ENCODE measurements at places on chromosomes 1 and 21. TPM values are rescaled to one million over a fixed set of nuclear protein-coding genes. Genes with fewer than 3 reads are reported as not detected.

DNA sequence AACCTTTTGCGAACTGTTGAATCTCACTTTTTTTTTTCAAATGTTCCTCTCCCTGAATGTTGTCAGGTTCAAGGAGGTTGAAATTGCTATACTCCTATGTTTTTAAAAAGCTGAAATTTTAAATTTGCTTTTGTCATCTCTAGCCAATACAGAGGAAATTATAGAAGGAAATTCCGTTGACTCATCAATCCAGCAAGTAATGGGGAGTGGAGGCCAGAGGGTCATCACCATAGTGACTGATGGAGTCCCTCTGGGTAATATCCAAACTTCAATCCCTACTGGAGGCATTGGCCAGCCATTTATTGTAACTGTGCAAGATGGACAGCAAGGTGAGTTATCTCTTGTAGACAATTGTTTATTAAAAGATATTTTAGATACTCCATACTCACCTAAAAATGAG is 36.3 kb downstream of the GABPB2 start:
- peak; percentile 36 for DNase-seq

DNA sequence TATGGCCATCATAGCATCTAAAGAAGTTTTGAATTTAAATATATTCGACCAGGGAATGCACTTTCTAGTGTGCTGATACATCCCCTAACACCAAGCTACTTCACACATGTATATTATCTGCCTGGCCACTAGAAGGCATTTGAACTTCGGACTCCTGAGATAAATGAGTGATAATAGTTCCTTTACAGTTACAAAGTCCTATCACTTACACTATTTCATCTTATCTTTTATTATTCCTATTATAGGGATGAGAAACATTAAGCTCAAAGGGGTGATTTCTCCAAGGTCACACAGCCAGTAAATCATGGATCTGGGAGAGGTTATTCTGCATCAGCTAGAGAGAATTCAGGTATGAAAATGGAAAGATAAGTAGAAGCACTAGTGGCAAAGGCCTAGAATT is 40.3 kb downstream of the GPATCH2 start:
- no peak for DNase-seq

DNA sequence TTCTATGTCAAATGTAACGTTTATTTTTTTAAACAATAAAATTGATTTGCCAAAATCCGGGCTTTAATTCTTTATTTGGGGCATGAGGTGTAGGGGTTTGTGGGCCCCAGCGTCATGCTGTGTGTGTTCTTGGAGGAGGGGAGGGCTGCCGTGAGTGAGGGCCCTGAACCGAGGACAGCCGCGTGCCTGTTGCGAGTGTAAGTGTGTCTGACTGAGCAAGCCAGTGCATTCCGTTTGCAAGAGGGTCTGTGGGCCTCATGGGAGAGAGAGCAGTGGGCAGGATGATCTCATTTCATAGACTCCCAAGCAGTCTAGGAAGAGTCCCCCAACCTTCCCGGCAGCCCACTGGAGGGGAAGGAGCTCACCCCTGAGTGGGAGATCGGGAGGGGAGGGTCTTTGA is 21.4 kb upstream of the SPSB1 start:
- DNase-seq, result no peak

DNA sequence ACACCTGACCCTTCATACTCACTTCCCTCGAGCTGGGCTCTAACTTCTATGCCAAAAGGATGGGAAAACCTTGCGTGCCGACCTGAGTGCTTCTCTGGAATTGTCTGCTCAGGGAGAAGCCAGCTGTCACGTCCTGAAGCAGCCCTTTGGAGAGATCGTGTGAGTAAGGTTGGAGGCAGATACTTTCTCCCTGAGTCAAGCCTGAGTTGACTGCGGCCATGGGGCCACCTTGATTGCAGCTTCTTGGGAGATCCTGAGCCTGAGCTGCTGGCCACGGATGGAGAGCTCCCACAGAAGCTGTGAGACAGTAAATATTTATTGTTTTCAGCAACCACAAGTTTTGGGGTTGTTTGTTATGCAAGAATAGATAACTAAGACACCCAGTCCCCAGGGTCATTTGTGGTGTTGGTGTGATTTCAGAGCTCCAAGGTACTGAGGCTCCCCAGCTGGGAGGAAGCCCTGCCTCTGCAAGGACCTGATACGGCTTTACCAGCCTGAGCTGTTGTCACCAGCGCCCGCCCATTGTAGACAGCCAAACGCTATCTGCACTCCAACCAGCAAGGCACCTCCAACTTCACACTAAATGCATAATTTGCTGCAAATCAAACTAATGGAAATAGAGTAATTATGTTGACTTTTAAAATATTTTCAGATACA is 531.6 kb downstream of the PTPRU start:
- no peak for DNase-seq

DNA sequence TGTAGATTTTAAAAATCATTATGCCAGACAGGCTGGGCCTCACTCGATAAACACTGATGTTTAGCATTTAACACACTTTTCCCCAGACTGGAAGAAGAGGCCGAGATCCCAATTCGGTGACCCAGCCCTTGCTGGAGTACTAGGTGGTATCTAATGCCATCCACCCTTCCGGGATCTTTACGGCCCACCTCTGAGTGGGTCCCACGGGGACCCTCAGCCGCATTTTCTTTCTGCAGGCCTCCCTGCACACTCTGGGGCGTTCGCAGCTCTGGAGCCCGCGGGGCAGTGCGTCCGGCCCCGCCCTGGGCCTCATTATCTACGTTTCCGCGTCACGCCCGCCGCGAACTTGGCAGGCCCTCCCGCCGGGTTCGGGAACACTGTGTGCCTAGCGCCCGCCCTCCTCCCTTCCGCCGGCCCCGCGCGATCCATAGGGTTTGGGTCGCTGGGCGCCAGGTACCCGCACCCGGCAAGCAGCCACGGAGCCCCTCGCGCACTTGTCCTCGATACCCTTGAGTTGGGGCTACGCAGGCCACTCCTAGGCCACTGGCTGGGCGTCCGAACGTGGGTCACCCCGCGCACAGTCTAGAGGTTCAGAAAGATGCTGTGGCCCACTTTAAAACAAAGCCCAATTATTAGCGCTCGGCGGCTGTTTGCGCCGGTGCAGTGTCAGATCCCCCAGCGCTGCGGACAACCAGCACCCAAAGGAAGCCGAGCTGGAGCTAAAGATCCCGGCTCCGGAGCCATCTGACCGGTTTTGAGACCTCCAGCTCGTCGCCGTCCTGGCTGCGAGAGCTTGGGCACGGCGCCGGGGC is 950 bp upstream of the EVA1C start:
- peak; percentile 67 for DNase-seq

GRCh38 chr1:47459253-47459788 is 21.5 kb downstream of the FOXD2 start:
- no peak for DNase-seq

- no peak for DNase-seq
Measured at GRCh38 chr1:74579425-74579824, 67.0 kb upstream of the LRRC53 start.

GRCh38 chr1:228370439-228370940 is 36.1 kb downstream of the TRIM11 start:
- DNase-seq, result no peak

- peak; percentile 76 for DNase-seq
Measured at GRCh38 chr1:64343105-64343822, 126.7 kb upstream of the CACHD1 start.

- no peak for DNase-seq
Measured at GRCh38 chr1:56825436-56825835, 6.2 kb upstream of the FYB2 start.

DNA sequence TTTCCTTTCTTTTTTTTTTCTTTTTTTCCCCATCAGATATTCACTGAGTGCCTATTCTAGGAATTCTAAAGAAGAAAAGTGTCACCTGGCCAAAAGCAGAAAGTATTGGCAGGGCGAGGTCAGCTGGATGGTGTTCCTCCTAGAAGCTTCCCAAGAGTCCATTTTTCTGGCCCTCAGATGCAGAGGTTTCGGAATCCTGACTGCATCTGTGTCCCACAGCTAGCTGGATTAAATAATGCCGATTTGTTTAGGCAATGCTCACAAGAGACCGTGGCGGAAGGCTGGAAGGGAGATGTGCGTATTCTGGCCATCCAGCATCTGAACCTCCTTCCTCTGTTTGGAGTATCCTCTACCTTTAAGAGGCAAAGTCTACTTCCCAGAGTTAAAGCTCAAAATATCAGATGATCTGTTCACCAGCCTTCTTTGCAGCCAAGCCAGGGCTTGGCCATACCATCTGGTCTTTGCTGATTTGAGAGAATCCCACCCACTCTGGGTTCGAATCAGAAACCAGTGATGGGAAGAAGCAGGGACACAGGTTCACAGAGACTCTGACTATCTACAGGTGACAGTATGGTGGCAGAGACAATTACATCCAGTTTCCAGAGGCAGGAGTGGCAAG is 5.4 kb upstream of the TENT5C start:
- no peak for DNase-seq

DNA sequence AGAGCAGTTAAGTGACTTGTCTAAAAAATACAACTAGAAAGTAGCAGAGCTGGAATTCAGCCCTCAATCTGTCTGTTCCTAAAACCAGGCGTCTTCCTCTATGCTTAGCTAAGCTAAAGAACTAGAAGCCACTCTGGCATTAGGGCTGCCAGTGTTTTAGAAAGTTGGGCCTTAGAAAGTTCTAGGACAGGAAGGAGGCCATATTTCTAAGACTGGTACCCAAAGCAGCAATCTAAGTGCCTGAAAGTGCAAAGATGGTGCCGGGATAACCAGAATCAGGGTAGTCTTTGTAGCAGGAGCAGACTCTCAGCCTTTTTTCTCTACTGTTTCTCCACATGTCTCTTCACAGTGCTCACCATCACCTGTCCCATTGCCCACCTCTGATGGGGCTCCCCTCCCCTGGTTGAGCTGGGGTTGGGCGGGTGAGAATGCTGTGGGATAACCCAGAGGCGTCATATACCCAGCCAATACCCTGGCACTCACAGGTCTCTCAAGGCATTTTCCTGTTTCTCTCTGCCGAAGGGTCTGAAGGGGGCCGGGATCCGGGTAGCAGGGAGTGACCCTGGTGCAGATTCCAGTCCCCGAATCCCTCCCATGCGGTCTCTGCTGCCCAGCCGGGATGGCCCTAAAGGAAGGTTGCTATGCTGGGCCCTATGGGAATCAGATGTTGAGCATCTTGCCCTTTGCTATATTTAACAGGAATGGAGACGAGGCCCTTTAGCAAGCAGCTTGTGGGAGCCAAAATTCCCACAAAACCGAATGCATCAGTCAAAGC is 1.1 kb upstream of the RCSD1 start:
- DNase-seq, result no peak

- no peak for DNase-seq
Measured at GRCh38 chr1:202158810-202159533, 1.4 kb downstream of the PTPN7 start.

GRCh38 chr1:125087691-125088090 is 3902.9 kb downstream of the SRGAP2C start:
- no peak for DNase-seq

DNA sequence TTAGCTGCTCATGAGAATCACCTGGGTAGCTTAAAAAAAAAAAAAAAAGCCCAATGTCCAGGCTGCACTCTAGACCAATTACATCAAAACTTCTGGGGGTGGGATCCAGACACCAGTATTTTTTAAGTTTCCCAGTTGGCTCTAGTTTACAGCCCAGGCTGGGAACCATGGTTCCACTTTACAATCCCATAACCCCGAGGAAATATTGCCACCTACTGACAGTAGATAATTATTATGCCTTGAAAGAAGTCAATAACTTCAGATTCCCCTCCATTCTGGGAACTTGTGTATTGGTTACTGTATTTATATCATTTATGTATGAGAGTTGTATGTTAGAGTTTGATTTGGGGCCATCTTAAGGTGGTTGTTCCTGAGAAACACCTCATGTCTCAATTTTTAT is 100.2 kb downstream of the SPATA46 start:
- no peak for DNase-seq

GRCh38 chr1:2791027-2791760 is 10.3 kb downstream of the TTC34 start:
- DNase-seq, result no peak

GRCh38 chr1:117366177-117367045 is 838 bp upstream of the MAN1A2 start:
- peak; percentile 87 for DNase-seq

GRCh38 chr1:42145764-42146625 is 7.2 kb upstream of the GUCA2B start:
- no peak for DNase-seq

DNA sequence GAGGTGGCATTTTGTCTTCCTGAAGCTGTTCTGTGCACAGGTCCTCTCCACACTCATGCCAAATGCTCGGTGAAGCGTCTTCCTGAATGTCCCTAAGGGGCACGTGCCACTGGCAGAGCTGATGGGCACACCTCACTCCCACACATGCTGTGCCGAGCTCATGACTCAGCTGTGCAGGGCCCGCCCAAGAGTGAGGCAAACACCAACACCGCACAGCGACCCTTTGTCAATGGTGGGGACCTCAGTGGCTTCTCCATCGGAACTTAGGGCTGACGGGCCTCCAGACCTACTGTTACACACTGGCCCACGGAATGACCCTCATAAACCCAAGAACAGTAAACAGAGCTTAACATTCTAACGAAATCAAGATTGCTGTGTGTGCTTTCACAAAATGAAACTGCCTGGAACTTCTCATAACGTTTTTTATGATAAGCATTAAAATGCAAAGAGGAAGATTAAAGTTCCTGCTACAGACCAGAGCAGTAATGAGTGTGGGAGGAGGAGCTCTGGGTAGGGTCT is 89.3 kb downstream of the SIM2 start:
- peak; percentile 23 for DNase-seq

DNA sequence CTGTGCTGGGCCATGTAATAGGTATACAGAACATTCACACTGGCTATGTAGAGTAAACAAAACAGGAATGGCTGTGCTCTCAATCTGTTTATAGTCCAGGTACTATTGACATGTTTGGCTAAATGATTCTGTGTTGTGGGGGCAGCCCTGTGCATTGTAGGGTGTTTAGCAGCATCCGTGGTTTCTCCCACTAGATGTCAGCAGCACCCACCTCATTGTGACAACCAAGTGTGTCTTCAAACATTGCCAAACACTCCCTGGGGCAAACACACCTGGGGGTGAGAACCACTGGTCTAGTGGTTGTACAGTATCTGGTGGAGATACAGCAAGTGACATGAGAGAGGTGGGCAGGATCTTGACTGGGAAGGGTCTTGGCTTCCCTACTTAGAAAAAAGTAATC is 80.4 kb upstream of the SPATA6 start:
- no peak for DNase-seq

- DNase-seq, result no peak
Measured at GRCh38 chr1:10308001-10308400, 90.9 kb upstream of the PGD start.

CTNNBIP1 gene
- 18.0 TPM for total RNA-seq

EFNA1 gene
- 4.1 TPM for total RNA-seq

F3 gene
- not detected for total RNA-seq

VSIG8 gene
- total RNA-seq, result not detected

AHCYL1 gene
- total RNA-seq, result 64.5 TPM

CD34 gene
- total RNA-seq, result not detected

CELF3 gene
- not detected for total RNA-seq

TNFSF4 gene
- not detected for total RNA-seq

Data from MG63 (cell line).